H9 (cell line): ENCODE measurements at places on chromosomes 12 and 14.

DNA sequence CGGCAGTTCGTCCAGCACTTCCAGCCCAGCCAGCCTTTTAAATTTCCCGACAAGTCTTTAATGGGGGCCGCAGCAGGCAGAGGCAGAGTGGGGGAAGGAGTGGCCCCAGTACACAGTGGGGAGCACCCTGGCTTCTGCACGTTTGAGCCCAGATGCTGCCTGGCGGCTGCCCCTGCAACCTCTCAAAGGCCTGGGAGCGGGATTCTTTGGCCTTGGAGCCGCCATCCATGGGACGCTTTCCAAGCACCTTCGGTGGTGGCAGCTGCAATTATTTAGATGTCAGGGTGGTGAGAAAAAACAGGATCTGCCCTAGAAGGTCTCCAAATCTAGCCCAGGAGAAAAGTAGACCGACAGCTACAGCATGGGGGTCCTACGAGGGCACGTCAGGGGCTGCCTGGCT, 46.0 kb downstream of the FAM222A start:
- DNase-seq, result peak; percentile 29

GRCh38 chr12:69553628-69554248, 31.5 kb upstream of the CCT2 start:
- no peak for DNase-seq

- DNase-seq, result no peak
Observed at GRCh38 chr14:101247842-101248725, 313.2 kb upstream of the DIO3 start.

- no peak for DNase-seq
Observed at GRCh38 chr14:100313464-100314230, 7.4 kb upstream of the SLC25A29 start.

- DNase-seq, result no peak
Observed at GRCh38 chr12:57487055-57487596, 742 bp upstream of the MARS1 start.

GRCh38 chr14:43165651-43166050, 1341.4 kb downstream of the FSCB start:
- no peak for DNase-seq

- DNase-seq, result no peak
Observed at GRCh38 chr14:22220427-22220826, 368.6 kb downstream of the DAD1 start.

GRCh38 chr14:49732896-49733295, 35.1 kb upstream of the KLHDC2 start:
- DNase-seq, result no peak

DNA sequence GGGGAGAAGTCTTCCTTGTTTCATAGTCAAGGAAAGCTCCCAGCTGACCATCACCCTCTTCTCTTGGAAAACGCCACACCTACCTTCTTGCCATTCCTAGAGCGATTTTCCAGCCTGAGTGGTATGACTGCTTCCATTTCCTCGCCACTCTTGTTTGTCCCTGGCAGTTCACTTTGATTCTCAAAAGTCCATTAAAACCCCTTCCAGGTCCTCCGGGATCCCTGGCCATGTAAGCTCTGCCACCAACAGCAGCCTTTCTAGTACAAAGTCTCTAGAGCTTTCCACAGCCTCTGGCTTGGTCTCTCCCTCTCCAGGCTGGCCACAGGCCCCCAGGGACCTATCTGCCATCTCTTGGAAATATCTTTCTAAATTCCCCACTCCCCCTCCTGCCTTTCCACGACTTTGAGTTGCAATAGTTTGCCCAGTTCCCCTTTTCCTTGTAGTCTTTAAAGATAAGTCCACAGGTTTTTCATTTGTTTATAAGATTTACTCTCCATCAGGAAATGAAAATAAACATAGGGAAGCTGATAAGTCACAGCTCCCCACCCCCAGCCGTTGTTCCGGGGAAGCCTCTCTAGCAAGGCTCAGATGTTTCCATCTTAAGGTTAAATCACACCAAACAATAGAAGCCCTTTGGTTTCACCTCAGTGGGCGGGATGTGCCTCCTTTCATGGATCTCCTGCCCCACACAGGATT, 42.9 kb upstream of the SINHCAF start:
- peak; percentile 50 for DNase-seq

- DNase-seq, result no peak
Observed at GRCh38 chr14:68028075-68028474, 208.5 kb downstream of the RAD51B start.

- no peak for DNase-seq
Observed at GRCh38 chr12:88691811-88692210, 111.5 kb upstream of the KITLG start.

DNA sequence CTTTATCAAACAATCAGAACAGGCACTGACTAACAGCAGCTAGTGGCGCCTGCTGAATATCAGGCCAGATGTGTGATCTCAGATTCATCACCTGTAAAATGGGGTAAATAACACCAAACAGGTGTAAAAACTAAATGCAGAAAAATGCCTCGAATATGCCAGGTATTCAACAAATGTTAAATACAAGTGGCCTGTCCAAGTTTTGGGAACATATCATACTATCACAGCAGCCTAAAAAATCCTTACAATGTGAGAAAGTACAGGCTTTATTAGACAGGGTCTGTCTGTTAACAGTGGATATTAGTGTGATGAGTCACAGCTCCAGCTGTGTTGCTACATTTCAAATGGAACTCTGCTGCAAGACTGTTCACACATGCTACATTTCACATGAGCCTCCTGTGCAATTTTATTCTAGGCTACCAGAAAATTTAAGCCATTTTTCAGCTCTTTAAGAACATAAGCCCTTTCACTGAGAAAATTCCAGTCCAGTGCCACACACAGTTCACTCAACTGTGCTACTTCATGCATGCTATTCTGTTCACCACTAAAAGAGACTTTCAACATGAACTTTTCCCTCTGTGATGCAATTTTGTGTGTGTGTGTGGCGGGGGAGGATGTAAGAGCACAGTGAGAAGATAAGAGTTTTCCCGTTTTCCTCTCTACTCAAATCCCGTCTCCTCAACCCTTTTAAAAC, 56.7 kb downstream of the MSRB3 start:
- DNase-seq, result no peak

- DNase-seq, result no peak
Observed at GRCh38 chr12:57554453-57554852, 4.6 kb downstream of the KIF5A start.

DNA sequence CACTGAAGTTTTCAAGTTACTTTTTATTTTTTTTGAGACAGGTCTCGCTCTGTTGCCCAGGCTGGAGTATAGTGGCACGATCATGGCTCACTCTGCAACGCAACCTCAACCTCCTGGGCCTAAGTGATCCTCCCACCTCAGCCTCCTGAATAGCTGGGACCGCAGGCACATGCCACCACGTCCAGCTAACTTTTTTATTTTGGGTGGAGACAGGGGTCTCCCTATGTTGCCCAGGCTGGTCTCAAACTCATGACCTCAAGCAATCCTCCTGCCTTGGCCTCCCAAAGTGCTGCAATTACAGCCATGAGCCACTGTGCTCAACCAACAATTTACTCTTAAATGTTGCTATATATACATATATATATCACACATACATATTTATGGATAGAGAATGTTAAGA, 27.4 kb upstream of the LGALS3 start:
- DNase-seq, result no peak

DNA sequence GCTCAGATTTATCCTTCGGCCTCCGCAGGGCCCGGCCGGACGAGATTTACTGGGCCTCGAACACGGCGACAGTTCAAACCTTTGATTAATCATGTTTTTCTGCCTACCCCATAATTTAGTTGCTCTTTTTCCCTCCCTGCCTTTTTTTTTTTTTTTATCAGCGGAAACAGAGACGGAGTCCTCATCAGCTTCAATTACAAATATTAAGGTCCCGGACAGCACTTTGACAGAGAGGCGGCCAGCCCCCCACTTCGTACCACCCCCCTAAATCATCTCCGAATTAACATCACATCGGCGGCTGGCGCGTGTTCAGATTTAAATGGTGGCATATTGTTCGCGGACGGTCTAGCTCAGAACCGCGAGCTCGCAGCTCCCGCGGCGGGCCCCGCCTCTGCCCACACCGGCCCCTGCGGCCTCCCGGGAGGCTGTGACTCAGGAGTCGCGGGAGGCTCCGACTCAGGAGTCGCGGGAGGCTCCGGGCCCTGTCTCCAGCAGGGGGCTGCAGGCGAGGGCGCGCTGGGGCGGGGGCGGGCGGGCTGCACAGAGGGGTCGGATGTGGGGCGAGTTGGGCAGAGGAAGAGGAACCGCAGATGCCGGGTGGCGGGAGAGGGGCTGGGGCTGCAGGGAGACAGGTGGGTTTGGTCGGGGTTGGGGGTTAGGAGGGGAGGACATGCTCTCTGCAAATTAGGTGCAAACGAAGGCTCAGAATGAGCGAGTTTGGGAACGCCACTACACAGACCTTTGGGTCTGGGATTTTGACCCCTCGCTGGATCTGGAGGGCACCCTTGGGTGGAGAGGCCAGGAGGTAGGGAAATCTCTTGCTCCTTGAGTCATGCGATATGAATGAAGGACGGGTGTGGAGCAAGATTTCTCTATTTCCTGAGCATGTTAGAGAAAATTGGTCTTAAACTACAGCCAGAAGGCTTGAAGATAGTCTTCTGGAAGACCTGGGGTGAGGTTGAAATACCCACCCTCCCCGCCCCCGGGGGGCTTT, 19.6 kb upstream of the ATP5MC2 start:
- DNase-seq, result peak; percentile 79

DNA sequence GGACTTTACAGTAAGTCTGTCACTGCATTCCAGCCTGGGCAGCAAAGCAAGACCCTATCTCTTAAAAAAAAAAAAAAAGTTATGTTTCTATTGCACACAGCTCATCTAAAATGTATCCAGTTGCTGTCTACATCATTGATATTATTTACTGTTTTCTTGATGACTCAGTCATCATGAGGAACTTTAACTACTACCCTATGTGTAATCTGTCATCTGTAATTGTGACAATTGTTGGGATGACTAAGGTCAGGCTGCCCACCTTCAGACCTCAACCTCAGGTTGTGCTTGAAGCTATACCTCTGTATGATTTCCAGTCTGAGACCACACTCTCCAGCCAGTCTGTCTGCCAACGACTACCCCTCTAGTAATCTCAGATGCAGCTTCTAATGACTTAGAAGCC, 15.3 kb downstream of the PPP1R13B start:
- no peak for DNase-seq

DNA sequence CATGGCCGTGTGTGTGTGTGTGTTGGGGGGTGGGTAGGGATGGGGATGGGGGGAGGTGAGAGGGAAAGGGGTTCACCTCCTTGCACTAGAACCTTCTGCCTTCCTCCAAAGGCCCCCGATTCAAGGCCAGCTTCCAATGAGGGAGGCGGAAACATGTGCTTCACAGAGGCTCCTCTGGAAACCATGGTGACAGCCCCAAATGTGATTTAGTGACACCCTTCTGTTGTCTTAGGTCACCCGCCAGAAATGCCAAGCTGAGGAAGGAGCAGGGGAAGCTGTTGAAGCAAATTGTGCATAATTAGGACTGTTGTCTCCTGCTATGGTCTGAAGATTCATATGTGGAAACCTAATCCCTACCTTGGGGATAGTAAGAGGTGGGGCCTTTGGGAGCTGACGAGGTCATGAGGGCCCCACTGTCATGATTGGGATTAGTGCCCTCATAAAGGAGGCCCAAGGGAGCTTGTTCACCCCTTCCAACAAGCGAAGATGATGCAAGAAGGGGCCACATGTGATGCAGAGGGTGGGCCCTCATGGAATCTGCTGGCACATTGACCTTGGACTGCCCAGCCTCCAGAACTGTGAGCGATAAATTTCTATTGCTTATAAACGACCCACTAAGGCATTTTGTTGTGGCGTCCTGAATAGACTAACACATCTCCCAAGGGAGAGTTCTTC, 95.2 kb downstream of the AACS start:
- DNase-seq, result no peak

- DNase-seq, result no peak
Observed at GRCh38 chr12:119117936-119118335, 60.8 kb upstream of the HSPB8 start.

DNA sequence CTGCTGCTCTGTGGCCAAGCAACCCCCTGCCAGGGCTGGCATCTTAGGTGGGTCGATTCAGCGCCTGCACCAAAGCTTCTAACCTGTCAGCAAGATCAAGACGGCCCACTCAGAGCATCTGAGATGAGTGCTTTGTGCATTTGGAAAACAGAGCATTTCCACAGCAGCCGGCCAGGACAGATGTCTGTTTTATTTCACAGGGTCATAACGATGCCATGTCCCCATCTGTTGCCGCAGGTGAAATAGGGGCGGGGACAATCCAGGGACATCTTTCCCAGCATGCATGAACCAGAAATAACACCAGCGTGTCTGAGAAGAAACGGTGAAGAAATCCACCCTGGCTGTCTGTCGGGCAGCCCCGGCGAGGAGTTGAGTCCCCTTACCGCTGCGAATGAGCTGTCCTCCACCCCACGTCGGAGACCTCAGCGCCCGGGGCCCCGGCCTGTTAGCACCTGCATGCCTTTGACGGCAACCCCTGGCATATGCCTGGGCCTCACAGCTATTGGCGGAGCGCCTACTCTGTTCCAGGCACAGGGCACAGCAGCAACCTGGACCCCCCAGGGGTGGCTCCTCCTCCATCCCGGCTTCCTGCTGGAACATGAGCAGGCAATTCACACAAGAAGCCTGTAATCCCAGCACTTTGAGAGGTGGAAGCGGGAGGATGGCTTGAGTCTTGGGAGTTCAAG, 30.6 kb upstream of the ULK1 start:
- peak; percentile 52 for DNase-seq

- no peak for DNase-seq
Observed at GRCh38 chr14:58408681-58409215, 13.0 kb downstream of the TOMM20L start.

DNA sequence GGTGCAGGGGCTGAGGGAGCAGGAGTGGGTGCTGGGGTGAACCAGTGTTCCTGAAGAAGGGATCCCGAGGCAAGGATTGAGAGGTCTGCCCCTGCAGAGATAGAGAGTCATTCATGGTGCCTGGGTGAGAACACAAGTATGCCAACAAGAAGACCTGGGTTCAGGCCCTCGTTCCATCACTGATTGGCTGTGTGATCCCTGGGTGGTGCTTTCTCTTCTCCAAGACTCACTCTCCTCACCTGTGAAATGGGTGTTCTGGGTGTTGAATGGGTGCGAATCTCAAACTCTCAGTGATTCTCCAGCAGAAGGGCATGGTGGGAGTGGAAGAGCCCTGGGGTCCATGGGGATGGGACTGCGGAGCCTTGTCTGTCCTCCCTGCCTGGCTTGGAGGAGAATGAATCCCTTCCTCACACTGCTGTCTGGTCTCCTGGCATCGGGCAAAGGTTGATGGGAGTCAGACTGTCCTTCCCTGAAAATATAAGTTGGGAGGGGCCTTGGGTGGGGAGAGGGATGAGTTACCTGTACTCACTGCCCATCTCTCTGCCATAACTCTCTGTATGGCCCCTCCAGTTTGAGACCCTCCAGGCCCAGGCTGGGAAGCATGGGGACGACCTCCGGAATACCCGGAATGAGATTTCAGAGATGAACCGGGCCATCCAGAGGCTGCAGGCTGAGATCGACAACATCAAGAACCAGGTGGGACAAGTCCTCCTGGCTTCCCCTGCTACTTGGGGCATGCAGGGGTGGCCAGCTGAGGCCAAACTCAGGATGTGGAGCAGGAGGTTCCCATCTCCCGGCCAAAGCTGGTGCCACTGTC, 9.6 kb downstream of the KRT7 start:
- no peak for DNase-seq

DNA sequence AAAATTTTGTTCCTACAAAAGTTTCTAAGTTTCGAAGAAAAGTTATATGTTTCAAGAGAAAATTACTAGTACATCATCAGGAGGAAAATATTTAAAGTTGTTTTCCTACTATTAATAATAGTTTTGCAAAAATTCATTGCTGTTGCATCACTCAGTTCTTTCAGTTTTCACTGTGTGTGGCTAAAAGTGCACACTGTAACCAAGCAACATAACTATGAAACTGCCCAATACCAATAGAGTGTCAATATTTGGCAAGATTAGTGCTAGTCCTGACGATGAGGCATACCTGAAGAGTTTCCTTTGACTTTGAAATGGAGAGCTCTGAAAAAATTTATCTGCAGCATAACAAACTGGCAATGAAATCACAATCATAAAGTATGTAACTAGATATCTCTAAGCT, 194.3 kb downstream of the CPNE8 start:
- no peak for DNase-seq
